ENCODE measurements at places on chromosomes 3 and 15.
A peak's percentile ranks its signal among the peaks of the same experiment; 100 is the strongest.

DNA sequence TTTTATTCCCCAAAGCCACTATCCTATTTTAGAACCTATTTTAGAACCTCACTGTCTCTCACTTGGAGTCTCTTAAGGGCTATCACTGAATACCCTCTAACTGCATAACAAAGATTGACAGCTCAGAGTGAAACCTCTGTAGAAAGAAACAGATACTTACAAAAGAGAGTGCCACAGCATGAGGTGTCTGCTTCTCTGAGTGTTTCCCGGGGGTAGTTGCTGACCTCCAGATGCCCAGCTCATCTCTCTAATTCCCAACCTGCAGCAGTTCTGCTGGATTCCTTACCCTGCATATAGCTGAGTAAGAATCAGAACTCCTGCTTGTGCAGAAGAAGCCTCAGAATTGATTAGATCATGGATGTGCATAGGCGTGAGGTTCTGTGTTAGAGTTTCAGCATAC, 34.5 kb downstream of the P3H2 start:
- DNase-seq: no peak

- DNase-seq: no peak
These were observed 76.7 kb upstream of the LPP start for GRCh38 chr3:188077160-188077799.

DNA sequence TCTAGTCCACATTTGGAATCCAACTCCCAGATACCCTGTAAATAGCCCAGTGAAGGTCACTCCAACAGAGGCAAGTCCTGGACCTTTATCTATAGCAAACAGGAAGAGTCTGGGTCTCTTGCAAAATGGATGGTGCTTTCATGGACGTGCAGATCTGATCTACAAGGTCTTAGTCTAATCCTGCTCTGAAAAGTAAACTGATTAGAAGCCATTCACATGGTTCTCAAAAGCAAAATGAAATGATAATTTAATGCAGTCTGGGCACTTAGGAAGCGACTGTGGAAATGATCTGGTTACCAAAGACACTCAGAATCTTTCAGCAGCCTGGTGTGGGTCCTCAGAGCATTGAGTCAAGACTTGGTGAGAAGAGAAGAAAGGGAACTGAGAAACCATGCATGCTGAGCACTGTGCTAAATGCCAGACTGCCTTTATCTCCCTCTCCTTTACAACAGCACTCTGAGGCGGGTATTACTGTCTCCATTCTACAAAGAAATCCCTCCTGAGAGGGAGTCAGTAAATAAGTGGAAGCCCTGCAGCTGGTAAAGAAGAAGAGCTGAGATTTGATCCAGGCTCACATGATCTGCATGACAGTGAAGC, 29.0 kb downstream of the AQP9 start:
- peak; percentile 47 for DNase-seq

DNA sequence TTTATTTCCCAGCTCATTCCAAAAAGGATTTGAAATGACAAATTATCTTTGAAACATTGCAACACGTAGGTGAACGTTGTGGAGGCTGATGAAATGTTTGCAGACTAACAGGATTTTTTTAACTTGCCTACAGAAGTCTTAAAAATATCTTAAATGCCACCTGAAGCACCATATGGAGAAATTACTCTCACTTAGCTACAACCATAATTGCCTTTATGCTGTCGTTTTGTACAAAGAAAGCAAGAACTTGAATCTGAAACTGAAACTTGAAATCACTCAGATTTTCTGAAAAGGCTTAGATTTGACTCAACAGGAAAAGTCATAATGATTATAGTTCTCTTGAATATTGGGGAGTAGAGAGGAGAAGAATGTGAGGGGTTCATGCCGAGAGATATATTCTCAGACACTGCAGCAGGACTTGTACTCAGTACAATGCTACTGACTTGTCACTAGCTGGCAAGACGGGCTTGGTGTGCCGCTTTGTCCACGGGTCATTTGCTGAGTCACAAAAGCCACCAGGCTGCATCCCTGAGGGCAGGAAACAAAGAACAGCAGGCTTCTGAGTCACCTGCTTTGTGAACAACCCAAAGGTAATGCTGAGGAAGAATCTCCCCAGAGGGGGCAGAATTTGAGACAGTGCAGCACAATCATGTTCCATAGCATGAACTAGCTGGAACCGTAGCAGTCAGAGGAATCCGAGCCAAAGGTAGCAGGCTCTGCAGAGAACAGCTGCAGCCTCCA, 7.1 kb upstream of the FMN1 start:
- DNase-seq: peak; percentile 88

Data from BE2C (cell line).